ENCODE measurements at places on chromosomes 5 and 9. TPM values are rescaled to one million over a fixed set of nuclear protein-coding genes. Genes with fewer than 3 reads are reported as not detected.

Gene S1PR3
- total RNA-seq: 1.9 TPM

Gene TYRP1
- total RNA-seq: 0.70 TPM

Gene SPATA31A3
- not detected for total RNA-seq

Gene ZNF169
- 34.7 TPM for total RNA-seq

Gene OGN
- 3.8 TPM for total RNA-seq

GRCh38 chr5:107322936-107323335, 347.8 kb downstream of the EFNA5 start:
- no peak for DNase-seq

DNA sequence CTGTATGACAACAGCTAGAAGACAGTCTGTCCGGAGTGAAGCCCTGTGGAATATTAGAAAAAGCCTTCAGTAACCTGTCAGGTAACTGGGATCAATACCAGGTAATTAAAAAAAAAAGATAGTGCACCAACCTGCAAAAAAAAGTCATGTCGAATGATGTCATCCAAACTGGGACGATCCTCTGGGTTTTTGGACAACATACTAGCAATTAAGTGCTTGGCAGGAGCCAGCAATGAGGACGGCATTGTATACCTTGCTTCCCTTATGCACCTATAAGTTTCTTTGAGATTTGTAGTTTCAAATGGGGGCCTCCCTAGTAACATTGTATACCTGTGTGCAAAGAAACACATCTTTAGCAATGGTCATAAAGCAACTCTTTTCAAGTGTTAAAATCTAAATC, 2.8 kb downstream of the PLK2 start:
- DNase-seq: no peak

DNA sequence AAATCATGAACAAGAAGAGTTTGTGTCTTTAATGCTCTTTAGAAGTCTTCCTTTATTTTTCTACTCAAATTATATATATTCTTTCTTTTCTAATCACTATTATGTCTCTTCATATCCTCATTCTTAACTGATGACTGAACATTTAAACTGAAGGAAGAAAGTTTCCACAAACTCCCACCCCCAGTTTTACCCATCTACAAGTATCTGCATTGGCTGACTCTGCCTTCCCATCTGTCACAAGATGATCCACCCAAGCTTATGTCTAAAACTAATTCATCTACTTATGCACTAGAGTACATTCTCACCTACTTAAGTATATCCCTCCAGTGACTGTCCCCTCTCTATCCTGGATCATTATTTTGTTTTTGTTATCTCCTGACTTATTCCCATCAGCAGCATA, 344.5 kb downstream of the PRR16 start:
- no peak for DNase-seq

DNA sequence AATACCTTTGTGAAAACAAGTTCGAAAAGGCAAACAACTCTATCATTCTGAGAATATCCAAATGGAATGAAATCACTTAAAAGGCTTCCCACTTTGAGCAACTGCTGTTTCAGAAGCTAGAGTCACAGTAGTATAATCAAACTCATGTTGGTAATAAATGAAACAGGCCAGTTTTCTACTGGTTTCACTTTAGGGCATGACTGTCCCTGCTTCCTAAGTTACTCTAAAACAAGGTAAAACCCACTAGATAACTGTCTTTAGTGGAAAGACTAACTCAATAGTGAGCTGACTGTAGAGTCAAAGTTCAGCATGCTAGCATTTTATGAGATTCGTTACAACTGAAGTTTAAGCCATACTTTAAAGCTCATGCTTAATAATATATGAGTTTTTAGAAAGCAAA, 6.0 kb downstream of the CDC26 start:
- no peak for DNase-seq

- DNase-seq: no peak
These were observed 39.2 kb downstream of the NADK2 start for GRCh38 chr5:36202521-36202961.

DNA sequence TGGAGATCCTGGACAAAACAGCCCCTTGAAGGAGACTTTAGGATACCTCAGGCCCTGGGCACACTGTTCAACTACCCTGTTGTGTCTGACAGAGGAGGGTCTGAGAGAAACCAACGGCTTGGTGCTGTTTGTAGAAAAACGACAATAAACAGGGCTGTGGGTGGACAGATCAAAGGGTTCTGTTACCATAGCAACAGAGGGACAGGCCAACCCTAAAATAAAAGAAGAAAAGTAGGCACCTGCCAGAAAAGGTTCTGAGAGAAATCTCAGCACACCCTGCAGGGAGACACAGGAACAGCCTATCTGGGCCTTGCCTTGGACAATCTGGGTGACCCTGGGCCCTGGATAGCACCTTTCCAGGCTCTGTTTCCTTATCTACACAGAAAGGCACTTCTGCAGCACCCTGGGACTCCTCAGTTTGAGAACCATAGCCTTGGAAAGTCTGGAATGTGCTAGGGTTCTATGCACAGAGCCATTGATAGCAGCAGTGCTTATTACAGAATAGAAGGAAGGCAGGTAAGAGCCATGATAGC, 104.8 kb upstream of the TBC1D2 start:
- DNase-seq: no peak

- no peak for DNase-seq
These were observed 326.8 kb upstream of the SGCD start for GRCh38 chr5:156000115-156000514.

- DNase-seq: no peak
These were observed 2.2 kb downstream of the NPR3 start for GRCh38 chr5:32713361-32713769.

DNA sequence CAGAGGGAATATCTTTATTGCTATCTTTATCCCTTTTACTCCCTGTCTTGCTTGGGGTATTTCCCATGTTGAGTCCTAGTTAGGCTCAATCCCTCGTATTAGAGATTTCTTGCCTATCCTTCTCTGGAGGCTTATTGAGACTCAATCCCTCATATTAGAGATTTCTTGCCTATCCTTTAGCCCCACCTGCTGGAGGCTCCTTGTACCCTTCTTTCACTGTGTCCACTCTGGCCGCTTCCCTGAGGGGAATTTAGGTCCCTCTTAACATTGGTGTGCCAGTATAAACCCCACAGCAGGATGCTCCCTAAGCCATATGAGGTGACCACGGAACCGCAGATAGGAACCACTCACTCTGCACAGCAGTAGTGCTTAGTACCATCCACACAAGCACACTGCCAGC, 110.7 kb upstream of the MAMDC2 start:
- no peak for DNase-seq

DNA sequence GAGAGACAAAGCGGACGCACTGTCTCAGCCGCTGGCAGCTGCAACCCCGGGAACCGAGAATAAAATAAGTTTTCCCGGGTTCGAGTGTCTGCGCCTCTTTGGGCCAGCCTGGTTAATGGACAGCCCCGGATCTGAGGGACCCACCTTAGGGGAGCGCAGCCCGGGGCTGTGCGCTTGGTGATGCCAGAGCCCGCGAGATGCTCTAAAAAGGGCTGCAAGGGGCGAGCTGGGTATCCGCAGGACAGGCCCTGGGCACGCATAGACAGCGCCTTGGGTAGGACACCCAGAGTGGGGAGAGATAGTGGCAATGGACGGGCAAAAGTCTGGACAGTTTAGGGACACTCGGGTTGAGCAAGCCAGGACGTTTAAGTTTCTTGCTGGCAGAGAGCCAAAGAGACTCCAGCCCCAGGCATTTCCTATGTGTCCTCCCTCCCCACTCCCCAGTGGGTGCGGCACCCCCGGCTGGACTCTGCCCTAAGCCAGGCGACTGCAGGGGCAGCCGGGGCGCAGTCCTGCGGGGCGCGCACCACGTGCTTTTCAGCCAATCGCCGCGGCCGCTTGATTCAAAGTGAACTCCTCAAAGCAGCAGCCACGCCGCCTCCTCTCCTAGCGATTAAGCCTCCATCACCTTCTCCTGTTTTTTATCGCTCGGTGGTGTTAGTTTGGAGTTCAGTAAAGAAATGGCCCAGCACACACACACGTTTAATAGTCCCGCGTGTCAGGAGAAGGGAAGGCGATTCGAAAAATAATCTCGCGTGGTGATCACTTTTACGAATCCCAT, 616 bp upstream of the ENC1 start:
- DNase-seq: peak; percentile 93

- no peak for DNase-seq
These were observed 3.8 kb upstream of the ITGA2 start for GRCh38 chr5:52985306-52985705.

- DNase-seq: peak; percentile 29
These were observed 1.2 kb downstream of the JMY start for GRCh38 chr5:79236970-79237739.

DNA sequence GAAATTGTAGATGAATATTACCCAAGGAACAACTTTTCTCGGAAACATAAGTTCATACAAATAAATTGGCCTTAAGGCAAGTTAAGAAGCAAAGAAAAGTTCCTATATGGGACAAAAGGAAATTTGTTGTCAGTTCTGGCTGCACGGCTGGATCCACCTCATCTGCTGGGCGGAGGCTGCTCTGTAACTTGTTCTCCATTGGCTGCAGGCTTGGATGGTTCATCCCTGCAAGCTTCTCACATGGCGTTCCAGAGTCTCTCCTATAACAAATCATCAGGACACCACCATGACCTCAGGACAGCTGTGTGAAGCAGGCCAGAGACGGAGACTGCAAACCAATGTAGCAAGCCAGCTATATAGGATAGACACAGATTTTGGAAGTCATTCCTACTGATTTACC, 81.4 kb upstream of the DAB2 start:
- DNase-seq: no peak

DNA sequence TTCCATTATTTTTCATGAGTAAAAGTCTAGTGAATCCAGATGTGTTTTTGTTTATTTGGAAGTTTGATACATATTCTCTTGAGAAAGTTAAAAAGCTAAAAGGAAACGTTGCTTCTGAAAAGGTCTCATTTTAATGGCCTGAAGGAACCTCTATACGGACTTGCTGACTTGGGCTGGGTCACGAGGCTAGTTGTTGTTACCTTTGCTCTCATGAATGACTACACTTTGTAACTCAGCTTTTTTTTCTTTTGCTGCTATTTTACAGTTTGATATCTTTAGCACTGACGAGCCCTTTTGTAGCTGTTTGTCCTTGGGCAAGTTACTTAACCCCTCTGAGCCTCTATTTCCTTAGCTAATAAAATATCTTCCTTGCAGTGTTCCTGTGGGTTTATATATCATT, 211.5 kb downstream of the PCSK5 start:
- DNase-seq: no peak

DNA sequence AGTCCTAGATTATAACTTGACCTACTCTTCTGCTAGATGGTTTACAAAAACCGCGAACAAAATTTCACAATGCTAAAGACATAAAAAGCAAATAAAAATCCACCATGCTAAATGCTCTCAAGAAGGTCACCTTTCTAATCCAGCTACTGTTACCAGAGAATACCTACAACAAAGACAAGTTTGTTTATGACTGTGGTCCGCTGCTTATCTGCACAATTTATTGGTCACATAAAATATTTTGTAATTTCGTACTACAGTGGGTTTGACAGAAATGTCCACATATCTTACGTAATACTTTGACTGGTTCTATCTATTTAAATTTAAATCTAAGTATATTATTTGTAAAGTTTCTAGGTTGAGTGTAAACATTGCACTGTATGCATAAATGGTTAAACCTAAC, 257.6 kb upstream of the ZNF608 start:
- no peak for DNase-seq

- DNase-seq: no peak
These were observed 186.8 kb upstream of the SLC27A6 start for GRCh38 chr5:128778474-128778873.

Measured in Peyer's patch (tissue), 4 donors.